ENCODE measurements at places on chromosomes 4 and X.

- DNase-seq: no peak
Observed at GRCh38 chr4:34419871-34420270, 1824.4 kb downstream of the ARAP2 start.

DNA sequence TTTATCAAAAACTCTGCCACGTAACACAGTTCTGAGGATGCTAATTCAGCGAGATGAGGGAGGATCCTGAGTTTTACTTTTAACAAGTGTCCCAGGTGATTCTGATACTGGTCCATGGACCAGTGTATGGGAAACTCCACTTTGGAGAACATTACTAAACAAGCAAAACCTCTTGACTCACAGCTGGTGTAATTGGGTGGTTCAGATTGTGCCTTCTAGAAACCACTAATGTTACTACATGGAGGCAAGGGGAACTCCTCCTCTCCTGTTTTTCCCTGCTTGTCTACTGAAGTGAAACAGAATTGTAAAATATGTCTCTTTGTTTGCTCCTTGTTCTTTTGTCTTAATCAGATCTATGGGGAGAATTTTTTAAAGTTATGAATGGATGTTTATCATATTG, 62.6 kb downstream of the FRAS1 start:
- no peak for DNase-seq

DNA sequence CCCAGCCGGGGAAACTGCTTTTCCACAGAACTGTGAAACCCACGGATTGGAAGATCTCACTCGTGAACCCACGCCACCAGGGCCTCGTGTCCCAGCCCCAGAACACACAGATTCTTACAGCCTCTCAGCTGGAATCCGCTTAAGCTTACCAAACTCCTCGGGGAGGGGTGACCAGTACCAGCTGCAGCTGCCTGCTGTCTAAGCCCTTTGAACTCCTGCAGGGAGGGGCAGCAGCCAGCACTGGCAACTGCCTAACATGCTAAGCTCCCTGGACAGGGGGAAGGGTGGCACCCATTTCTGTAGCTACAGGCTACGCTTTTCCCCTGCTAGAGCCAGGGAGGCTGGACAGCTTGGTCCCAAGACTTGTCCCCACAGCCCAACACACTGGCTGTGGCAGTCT, 38.4 kb downstream of the TBL1X start:
- DNase-seq: no peak

DNA sequence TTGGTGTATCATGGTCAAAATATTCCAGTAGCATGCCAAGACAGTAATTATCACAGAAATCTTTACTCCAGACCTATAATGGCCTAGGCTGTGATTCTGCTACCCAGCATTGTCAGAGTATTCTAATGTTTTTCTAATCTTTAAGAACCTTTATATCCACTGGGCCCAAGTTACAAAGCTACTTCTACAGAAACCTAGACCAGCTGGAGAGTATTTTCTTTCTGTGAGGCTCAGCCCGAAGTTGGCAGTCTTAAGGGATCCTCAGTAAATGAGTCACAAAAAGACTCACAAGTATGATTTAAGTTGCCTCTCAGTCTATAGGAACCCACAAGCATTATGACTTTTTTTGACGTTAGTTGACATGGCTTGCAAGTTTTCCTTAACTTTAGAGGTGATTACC, 638.5 kb upstream of the FAM241A start:
- no peak for DNase-seq

GRCh38 chr4:3374011-3374645, 67.6 kb upstream of the HGFAC start:
- no peak for DNase-seq

All from LoVo (cell line).